Stimulated activated CD4-positive, alpha-beta T cell treated with anti-CD3 and anti-CD28 coated beads, TNF-alpha, amount 100 ng/mL, for 4 hours (primary cell): ENCODE measurements at places on chromosomes 1 and 21.

GRCh38 chr1:17645068-17645911 is 105.8 kb downstream of the ARHGEF10L start:
- DNase-seq, result no peak

DNA sequence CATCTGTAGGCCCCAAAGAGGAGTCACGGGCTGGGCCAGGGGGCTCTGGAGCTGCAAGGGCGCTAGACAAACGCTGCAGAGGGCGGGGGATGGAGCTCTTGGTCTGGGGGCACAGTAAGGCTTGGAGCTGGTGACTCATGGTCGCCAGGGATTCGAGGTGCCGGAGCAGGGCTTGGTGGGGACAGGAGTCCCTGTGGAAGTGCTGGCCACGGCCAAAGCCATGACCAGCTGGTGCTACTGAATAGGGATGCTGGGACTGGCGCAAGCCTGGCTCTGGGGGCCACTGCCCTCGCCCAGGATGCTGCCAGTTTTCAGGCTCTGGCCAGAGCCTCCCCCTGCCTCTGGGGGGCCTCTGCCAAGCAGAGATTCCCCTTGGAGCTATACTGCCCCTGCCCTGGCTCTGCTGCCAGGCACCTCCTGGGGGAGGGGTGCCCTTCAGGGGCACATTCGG is 25.2 kb downstream of the SPOCD1 start:
- DNase-seq, result no peak

GRCh38 chr1:115953180-115953579 is 23.1 kb upstream of the SLC22A15 start:
- DNase-seq, result no peak

DNA sequence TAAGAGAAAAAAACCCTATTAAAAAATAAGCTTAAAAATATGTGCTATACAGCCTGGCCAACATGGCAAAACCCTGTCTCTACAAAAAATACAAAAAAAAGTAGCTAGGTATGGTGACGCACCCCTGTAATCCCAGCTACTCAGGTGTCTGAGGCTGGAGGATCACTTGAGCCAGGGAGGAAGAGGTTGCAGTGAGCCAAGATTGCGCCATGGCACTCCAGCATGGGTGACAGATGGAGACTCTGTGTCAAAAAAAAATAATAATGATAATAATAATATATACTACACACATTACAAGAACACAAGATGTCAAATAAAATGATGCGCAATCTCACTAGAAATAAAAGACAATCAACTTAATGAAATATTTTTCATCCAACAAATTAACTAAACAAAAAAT is 22.9 kb downstream of the NRDC start:
- no peak for DNase-seq

GRCh38 chr1:47024141-47024801 is 802 bp downstream of the CYP4X1 start:
- DNase-seq, result no peak

DNA sequence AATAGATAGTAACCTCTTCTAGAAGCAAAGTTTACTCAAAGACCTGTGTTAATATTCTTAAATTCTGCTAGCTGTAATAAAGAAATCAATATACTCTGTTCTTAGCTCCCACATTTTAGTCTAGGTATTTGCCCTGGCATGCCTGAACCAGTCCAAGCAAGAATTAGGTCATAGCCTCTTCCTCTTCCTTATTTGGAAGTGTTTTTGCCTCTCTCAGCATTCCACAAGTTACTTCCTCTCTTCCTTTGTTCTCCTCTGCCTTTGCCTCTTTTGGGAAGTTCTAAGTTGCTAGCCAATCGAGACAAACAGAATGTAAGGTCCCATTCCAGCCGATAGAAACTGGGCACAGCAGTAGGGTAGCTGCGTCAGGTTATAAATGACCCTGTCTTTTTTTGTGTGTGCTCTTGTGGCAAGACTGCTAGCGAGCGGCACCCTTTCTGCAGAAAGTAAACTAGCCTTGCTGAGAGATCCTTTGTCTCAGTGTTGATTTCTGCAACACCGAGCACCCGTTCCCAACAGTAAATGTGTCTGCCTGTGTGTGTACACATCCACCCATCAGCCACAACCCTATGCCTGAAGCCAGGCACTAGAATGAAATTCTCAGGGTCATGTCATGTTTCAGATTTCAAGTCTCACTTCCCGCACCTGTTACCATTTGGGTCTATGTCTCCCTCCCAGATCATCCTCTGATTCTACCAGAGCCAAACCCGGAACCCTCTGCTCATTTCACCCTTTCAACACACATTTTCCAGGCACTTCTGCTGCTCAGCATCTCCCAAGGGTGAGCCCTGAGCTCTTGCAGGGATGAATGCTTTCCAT is 37.5 kb downstream of the LRRC3 start:
- no peak for DNase-seq

- no peak for DNase-seq
Measured at GRCh38 chr1:81974222-81974841, 173.6 kb downstream of the ADGRL2 start.

DNA sequence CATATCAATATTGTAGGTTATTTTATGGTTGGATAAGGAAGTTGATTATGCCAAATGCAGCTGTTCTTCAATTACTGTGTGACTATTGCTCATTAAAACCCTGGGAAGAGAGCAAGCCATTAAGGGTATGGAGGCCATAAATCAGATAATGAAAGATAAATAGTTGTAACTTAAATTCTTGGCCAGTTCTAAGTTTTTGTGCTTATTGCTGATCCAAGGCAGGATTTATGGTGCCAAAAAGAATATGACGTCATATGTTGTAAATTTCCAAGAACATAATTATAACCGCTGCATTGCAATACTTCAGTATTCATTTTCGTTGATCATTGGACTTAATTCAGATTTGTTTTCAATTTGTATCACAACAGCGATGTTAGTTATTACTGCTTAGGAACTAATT is 211.6 kb downstream of the LRRC40 start:
- no peak for DNase-seq

DNA sequence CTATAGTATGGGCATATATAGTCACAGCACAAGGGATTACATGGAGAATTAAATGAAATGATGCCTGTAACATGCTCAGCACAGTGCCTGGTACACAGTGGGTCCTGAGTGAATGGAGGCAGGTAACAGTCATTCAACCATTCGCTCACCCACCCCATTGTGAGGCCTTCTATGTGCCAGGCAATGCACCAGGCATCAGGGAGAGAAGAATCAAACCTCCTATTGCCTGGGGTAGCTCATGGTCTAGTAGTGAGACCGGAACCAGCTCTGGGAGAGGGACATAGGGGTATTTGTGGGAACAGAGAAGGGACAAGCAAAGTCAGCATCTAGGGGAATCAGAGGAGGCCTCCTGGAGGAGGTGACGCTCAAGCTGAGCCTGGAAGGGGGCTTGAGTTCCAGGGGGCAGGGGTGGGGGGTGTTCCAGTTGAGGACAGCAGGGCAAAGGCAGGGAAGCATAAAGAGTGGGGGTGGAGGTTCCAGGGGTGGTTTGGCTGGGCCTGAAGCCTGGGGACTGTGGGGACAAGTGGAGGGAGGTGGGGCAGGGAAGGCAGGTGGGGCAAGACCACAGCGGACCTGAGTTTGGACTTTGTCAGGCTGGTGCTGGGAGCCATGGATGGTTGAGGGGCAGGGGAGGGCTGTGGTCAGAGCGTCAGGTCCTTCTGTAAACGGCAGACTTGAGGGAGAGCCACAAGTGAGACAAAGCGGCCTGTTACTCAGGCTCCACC is 591.6 kb downstream of the PTPRU start:
- DNase-seq, result no peak

GRCh38 chr1:104932949-104933679 is 1183.4 kb downstream of the AMY1C start:
- no peak for DNase-seq

- DNase-seq, result no peak
Measured at GRCh38 chr1:86499987-86500593, 31.4 kb downstream of the CLCA1 start.

- DNase-seq, result no peak
Measured at GRCh38 chr1:173002891-173003838, 47.6 kb downstream of the TNFSF18 start.

- no peak for DNase-seq
Measured at GRCh38 chr1:27429029-27429425, 36.6 kb downstream of the GPR3 start.

DNA sequence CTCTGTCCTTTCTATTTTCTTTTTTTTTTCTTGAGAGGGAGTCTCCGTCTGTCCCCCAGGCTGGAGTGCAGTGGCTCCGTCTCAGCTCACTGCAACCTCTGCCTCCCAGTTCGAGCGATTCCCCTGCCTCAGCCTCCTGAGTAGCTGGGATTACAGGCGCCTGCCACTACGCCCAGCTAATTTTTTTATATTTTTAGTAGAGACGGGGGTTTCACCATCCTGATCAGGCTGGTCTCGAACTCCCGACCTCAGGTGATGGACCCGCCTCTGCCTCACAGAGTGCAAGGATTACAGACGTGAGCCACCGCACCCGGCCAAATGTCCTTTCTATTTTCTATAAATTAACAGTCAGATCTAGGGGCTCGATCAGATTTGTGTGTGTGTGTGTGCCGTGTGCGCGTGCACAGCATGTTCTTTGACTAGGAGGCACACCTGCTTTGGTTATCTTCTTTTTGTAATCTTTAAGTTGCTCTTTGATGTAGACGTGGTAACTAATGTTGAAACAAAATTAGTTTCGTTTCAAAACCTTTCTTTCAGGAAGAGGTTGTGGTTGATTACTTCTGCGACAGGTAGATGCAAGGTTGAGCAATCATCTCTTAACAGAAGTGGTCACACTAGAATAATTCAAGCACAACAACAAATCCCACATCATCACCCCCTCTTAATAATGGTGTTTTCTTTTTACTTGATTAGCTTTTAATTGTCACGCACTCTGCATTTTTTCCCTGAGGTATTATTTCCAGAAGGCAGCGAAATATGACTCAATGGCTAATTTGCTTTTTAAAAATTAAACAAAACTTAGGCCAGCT is 779 bp upstream of the DEGS1 start:
- peak; percentile 23 for DNase-seq

GRCh38 chr1:113012149-113012548 is 56.2 kb upstream of the SLC16A1 start:
- DNase-seq, result no peak

GRCh38 chr1:183619781-183620180 is 15.8 kb downstream of the ARPC5 start:
- DNase-seq, result no peak

DNA sequence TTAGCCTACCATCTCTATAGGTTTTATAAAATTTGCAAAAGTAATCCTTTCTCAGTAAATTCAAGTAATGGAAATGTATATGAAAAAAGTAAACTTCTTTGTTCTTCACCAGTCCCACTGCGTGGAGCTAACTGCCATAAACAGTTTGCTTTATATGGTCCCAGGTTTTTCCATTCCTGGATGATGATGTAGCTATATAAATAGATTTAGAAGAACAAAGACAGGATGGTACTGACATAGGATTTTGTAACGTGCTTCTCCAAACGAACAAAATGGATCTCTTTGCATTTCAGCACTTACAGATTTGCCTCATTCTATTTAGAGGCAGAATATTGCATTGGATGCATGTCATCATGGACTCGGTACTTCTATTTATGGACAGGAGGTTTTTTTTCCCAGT is 57.3 kb downstream of the SMYD2 start:
- DNase-seq, result no peak

DNA sequence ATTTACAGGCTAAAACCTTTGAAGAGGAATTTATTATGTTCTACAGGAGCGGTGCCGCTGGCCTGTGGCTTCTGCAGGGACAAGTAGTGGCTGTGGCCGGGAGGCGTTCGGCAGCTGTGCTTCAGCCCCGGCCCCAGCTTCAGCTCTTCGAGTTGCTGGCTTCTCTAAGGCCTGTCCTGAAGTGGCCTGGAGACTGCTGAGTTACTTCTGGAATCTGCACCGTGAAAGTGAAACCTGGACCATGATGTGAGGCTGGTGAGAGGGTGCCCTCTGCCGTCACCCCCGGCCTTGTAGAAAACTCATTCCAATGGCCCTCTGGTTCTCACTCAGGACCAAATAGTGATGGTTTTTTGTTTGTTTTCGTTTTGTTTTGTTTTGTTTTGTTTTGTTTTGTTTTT is 48.1 kb downstream of the PRKCZ start:
- no peak for DNase-seq

DNA sequence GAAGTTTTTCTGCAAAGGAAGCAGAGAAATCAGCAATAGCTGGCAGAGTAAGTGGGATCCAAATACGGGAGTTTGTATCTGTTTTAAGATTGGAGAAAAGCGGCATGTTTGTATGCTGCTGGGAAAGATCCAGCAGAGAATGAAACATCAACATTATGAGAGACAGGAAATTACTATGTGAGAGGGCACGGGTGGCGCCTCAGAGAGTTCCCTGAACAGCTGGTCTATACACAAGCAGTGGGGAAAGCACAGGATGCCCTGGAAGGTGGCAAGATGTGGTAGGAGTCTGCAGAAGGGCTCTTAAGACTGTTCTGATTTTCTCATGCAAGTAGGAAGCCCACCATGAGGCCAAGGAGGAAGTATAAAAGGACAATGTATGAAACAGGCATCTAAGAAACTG is 130.4 kb downstream of the RERE start:
- no peak for DNase-seq

- DNase-seq, result no peak
Measured at GRCh38 chr1:46757956-46758528, 39.1 kb upstream of the EFCAB14 start.

- DNase-seq, result no peak
Measured at GRCh38 chr1:31196685-31197084, 43.0 kb downstream of the NKAIN1 start.

GRCh38 chr1:211614615-211615014 is 35.7 kb upstream of the SLC30A1 start:
- DNase-seq, result no peak

- DNase-seq, result no peak
Measured at GRCh38 chr1:55071477-55071876, 32.1 kb downstream of the PCSK9 start.

DNA sequence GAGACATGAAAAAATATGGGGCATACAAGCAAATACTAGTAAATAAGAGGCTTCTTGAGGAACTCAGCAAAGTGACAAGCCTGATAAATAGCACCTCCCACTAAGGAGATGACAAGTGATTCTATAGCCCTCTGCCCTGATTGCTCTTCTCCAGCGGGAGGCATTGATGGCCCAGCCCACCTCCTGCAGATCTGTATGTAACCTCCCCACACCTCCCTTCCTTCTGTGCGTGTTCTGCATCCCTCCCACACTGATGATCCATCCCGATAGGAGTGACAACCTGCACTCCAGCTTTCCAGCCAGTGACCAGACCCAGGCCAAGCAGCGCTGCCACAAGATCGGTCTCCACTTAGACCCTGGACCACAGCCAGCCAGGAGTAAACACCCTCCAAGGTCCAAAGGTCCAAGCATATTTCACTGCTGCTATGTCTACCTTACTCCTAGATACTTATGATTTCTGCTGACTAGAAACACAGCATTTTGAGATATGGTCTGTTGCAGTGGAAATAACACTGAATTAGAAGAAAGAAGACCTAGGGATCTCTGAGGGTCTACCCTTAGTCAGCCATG is 176.1 kb downstream of the BRINP2 start:
- no peak for DNase-seq

DNA sequence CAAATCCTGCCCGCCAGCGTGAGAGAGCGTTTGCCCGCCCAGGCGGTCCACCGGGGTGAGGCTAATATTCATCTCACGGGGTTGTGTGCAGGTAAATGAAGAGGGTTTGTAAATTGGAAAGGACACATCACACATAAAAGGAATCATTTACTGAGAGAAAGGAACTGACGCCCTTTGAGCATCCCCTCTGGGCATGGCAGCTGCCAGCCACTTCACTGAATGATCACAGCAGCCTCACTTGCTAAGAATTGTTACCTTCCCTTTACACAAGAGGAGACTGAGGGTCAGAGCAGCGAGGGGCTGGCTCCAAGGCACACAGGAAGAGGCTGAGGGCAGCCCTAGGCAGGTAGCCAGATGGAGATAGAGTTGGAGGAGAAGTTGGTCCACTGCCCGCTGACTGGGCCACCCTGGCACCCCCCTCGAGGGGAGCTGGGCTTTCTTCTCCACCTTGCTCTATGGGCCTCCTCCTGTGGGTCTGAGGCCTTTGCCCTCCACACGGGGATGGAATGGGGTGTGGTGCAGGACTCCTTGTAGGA is 96.0 kb downstream of the FOXD2 start:
- no peak for DNase-seq
